ENCODE measurements at places on chromosomes 16 and 17.

DNA sequence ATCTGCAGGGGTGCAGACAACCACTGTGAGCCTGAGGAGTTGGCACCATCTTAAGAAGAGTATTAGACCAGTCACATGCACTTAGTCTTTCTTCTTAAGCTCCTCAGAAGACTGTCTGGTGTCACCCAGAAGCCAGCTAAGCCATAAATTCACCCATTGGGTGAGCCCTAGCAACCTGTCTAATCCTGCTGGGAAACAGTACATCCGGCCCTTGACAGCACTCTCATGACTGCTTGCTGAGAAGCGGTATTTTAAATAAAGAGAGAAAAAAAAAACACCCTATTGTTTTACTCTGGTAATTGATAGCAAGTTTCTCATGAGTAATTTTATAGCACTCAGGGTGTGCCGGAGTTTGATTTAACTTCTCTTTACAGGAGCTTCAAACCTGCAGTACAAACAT is 134.7 kb downstream of the SOX9 start:
- no peak for DNase-seq

DNA sequence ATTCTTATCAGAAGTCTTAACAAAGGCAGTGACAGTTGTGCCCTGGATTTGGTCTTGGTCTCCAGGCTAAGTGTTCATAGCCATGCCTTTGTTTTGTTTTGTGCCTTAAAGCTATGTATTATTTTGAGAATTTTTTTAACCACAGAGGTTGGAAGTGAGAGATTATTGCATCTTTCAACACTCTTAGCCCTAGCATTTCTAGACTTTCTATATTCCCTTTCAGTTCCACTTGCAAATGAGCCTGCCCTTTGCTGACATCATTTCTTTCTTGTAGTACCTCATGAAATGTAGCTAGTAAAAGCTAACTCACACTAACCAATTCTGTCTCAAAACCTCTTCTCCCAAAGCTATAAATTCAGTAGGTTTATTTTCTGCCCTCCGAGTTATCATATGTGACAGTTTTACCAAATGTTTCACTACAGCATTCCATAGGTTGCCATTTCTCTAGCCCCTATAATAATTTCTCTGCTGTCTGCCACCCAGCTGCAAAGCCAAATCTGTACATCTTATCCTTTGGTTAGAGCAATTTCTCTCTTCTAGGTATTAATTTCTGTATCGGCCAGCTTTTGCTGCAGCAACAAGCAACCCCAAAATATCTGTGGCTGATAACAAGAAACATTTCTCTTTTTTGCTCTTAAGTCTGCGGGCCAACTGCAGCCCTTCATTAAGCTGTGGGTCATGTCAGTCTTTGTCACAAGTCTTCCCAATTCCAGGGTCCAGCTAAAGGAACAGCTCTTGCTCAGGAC is 14.2 kb upstream of the CCL1 start:
- DNase-seq = no peak

GRCh38 chr17:49132699-49133364 is at the start of gene B4GALNT2:
Gene B4GALNT2 (plus strand): TSS chr17:49132769. CDS start chr17:49132793, 24 bp downstream.
- DNase-seq = no peak

- DNase-seq = peak; percentile 63
Observed at GRCh38 chr16:56603589-56603988, 4.8 kb upstream of the MT2A start.

DNA sequence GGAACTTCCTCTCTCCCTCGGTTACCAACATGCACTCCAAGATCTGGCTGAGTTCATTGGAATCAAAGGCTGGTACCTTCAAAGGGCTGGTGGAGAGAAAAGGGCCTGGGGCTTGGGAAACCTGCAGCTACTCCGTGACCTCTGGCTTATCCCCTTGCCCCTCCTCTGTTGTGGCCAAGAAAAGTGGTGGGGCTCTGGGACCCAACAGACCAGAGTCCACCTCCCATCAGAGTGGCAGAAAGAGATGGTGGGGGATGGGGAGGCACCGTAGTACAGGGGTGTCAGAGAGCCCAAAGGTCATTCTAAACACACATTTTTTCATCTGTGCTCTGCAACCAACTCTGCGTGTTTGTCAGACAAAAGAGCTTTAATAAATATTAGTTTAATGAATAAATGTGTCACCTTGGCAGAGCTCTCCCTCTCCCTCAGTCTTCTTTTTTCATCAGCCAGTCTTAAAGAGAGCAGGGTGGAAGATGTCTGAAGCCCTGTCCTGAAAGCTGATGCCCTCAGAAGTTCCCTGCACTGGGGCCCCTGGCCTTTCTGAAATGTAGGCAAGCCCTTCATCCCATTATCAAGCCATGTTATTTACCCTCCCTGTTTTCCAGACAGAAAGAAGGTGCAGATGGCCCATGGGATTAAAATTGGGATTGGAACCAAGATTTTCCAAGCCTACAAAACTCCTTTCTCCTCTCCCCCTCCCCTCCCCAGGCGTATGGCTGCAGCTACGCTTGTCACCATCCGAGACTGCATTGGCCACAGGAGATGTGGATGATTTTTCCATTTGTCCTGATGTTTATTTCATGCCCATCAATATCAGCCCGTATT is 227.3 kb downstream of the CCDC182 start:
- no peak for DNase-seq

GRCh38 chr17:65122836-65123756 is 14.1 kb upstream of the RGS9 start:
- peak; percentile 92 for DNase-seq

DNA sequence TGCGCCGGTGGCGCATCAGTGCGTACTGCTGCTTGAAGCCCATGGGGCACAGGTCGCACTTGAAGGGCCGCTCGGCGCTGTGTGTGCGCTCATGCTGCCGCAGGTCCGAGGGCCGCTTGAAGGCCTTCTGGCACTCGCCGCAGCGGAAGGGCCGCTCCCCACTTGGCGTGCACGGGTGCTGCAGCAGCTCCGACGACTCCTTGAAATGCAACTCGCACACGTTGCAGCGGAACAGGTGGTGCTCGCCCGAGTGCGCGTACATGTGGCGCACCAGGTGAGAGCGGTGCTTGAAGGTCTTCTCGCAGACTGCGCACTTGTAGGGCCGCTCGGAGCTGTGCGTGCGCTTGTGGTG is 3.3 kb downstream of the ZNF319 start:
- DNase-seq = no peak
